Cardiac septum (tissue), 1 donor: ENCODE measurements at places on chromosomes 1 and 21. TPM values are rescaled to one million over a fixed set of nuclear protein-coding genes. Genes with fewer than 3 reads are reported as not detected.

DNA sequence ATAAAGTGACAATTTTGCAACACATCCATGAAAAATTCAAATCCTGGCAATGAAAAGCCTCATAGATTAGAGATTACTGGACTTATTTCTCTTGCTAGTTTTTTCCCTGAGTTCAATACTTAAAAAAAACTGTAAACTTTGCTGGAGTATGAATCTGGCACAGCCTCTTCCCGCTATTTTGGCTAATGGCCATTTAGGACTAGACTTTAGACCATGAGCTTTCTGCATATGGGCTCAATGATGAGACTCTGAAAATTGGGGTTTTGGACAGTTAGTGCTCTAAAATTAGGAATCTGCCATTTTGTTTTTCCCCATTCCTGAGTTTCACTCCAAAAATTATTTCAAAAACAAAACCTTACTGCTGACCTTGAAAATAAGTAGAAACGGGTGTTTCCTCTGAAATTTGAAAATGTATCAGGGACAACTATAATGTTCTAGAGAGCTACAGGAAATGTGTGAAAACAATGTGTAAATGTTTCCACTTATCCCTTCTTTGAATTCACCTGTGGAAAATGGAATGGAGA is 137.5 kb downstream of the HMCN1 start:
- DNase-seq, result no peak

ALDH9A1 gene
- 61.3 TPM for total RNA-seq

- DNase-seq, result no peak
These were observed 1.9 kb upstream of the MYBPH start for GRCh38 chr1:203177470-203178039.

GRCh38 chr1:222750651-222751050 is 13.6 kb downstream of the FAM177B start:
- no peak for DNase-seq

ETV3L gene
- not detected for total RNA-seq

BCAR3 gene
- total RNA-seq, result 6.9 TPM

FABP3 gene
- total RNA-seq, result 3,048 TPM

DNA sequence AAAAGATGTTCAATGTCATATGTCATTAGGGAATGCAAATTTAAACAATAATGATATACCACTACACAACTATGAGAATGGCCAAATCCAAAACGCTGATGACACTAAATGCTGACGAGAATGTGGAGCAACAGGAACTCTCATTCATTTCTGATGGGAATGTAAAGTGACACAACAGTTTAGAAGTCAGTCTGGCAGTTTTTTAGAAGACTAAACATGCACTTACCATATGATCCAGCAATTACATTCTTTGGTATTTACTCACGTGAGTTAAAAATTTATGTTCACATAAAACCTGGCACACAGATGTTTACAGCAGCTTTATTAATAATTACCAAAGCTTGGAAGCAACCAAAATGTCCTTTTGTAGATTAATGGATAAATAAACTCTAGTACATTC is 110.4 kb upstream of the C1orf21 start:
- no peak for DNase-seq

ADAMTS5 gene
- 4.0 TPM for total RNA-seq

EPS8L3 gene
- not detected for total RNA-seq

GRCh38 chr1:219398815-219399396 is 214.0 kb downstream of the ZC3H11B start:
- no peak for DNase-seq

DNA sequence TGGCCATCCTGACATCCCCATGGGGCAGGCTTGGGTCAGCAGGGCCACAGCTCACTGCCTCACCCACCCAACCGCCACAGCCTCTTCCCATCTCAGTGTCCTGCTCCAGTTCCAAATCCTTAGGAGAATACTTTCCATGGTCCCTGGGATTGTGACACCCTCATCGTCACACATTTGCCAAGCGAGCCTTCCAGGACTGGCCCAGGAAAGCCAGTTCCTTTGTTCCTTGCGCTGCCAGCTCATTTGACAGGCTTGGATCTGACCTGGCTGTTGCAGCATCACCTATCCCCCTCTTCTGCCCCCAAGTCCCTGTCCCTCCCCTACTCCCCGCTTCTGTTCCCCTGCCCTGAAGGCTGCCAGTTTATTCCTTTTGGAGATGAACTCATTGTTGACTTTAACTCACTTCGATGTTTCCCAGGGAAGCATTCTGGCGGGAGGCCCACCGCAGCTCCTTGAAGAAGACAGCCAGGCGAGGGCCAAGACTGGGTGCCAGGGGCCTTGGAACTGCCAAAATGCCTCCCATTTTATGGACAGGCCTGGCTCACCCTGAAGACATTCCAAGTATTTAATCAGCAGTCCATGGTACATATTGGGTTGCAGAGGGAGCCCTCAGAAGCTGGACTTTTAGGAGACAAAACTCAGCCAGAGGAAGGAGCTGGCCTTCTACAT is 10.2 kb upstream of the GNL2 start:
- no peak for DNase-seq

DNA sequence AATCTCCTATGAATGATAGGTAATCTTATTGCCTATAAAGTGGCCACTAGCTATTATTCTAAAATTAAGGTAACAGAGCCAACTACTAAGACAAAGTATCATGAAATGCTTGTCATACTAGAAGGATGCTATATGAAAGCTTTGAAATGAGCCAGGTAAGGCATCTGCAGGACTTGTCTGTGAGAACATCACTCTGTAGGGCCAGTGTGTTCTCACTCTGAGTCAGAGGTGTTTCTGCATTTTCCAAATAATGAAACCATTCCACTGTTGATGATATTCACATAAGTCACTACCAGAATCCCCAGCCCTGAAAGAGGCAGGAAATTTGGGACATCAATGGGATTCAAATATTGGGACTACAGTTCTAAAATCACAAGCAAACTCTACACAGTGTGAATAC is 25.8 kb upstream of the GBP5 start:
- no peak for DNase-seq

GRCh38 chr1:29962336-29962735 is 726.0 kb downstream of the PTPRU start:
- no peak for DNase-seq

- DNase-seq, result no peak
These were observed 38.6 kb upstream of the WLS start for GRCh38 chr1:68270951-68271350.

TTLL7 gene
- 24.8 TPM for total RNA-seq

DNA sequence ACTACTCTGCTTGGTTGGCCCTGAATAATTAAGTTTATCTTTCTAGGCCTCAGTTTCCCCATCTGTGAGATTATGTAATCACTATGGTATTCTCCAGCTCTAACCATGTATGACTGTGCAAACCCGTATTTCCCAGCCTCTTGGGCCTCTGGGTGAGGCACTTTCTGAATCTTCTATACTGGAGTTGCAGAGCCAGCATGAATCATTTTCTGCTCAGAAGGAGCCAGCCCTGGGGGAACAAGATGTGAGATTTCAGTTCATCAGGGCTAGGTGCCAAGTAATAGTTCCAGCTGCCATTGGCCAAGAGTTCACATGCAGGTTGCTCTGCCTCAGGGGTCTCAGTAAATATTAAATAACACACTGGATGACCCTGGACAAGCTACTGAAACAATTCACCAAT is 47.7 kb upstream of the USP24 start:
- DNase-seq, result no peak

ETNK2 gene
- 1.9 TPM for total RNA-seq

GRCh38 chr1:45205910-45206721 is at the start of gene ZSWIM5:
ZSWIM5 (minus strand) TSS chr1:45206605; CDS start chr1:45206350, 255 bp downstream.
- DNase-seq, result peak; percentile 81

- DNase-seq, result no peak
These were observed 209.4 kb downstream of the HIVEP3 start for GRCh38 chr1:41709331-41709730.

GRCh38 chr21:36079010-36079649 is 9.3 kb downstream of the CBR1 start:
- DNase-seq, result peak; percentile 76

DNA sequence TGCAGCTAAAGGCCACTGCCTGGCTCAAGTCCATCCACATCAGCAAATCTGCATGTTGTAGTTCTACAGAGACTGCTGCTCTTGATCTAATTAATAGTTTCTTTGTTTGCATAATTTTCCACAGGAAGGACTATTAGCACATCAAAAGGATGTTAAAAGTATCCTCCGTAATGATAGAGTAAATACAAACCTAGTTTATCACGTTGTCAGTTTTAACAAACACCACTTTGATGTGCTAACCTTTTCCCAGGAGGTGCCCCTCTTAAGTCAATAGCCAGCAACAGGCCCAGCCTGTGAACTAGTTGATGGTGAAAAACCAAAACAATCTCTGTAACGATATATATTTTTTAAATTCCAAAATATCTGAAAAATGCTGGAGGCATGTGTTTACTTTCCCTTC is 64.2 kb upstream of the SLC22A15 start:
- DNase-seq, result no peak

- no peak for DNase-seq
These were observed 103.2 kb upstream of the CHRM3 start for GRCh38 chr1:239283216-239283615.

- no peak for DNase-seq
These were observed 659 bp downstream of the AGO1 start for GRCh38 chr1:35883635-35884101.

- DNase-seq, result no peak
These were observed 82.9 kb downstream of the TMEM53 start for GRCh38 chr1:44591381-44591780.

GRCh38 chr1:208511242-208511860 is 267.2 kb upstream of the PLXNA2 start:
- no peak for DNase-seq

GRCh38 chr1:71521655-71522264 is 440.9 kb upstream of the ZRANB2 start:
- DNase-seq, result no peak

DNA sequence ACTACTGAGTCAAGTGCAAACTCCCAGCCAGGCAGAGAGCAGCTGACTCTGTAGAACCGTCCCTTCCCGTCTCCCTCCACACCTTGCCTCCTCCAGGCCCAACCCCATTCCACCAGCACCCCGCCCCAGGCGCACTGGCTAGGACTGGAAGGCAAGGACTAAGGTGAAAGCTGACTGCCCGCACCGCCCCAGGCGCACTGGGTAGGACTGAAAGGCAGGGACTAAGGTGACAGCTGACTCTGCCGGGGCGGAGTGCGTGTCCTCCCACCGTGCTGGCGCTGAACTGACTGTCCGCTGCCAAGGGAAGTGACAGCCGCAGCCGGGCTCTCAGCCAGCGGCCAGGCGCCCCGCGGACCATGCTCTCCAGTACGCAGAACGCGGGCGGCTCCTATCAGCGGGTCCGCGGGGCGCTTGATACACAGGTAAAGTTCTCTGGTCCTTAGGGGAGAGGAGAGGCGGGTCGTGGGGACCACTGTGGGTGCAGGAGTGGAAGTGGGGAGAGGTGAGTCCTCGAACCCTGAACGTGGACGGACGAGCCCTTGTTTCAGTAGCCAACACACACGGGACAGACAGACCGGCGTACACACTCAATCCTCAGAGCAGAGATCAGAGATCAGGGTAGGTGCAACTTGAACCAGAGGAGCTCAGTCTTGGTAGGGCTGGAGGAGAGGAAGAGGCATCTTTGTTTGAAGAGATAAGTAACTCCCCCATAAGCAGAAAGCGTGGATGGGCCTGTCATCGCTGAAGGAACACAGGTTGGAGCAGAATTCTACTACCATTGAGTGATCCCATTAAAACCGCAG is 58.0 kb downstream of the RBM11 start:
- DNase-seq, result peak; percentile 83

- DNase-seq, result no peak
These were observed 2.2 kb downstream of the ANGPTL1 start for GRCh38 chr1:178868706-178869105.

DNA sequence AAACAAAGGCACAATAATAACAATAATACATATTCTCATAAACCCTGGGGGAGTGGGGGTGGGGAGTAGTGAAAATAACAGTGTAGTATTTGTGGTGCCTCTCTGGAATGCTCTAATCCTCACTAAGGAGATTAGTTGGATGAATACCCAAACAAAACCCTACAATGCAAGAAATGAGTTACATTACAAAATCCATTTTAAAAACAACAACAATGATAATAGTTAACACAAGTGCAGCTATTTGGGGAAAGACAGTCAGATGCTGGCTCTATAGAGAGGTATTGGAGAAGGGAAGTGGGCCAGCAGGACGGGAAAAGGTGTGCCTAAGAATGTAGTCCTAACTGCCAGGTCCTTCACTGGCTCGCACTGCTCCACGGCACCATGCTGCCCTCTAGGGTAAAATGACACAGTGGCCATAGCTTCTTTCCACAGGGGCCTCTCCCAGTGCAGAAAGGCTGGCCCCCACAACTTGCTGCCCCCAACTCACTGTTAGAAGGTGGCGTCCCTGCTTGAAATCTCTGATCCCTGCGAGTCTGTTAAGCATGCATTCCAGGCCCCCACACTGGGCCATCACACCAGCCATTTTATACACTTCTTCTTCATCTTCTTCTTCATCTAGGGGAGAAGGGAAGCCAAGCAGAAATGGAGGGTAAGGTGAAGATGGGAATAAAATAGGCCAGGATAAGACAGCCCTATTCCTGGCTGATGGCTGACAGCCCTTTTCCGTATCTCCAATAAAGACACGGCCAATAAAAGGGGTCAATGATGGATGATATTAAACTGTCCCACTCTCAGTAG is 113.8 kb downstream of the UBR4 start:
- DNase-seq, result no peak

- no peak for DNase-seq
These were observed 40.7 kb upstream of the TENT5C start for GRCh38 chr1:117565076-117565556.

DNA sequence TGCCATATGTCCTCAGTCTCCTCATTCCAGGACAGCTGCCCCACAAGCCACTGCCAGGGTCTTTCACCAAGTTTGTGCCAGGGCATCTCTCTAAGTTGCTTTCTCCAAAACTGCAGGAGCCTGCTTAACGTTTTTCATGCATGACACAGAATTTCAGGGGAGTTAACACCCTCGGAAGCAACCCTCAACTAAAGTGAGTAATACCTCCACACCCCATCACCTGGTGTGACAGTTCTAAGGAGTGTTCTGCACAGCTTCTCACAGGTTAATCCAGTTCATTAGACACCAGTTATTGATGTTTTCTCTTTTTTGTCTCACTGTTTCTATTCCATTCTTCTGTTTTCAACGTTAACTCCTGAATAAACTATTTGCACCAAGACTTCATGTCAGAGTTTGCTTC is 115.0 kb downstream of the BACH1 start:
- DNase-seq, result no peak

GRCh38 chr1:36759355-36759754 is 275.0 kb downstream of the GRIK3 start:
- peak; percentile 14 for DNase-seq

DNA sequence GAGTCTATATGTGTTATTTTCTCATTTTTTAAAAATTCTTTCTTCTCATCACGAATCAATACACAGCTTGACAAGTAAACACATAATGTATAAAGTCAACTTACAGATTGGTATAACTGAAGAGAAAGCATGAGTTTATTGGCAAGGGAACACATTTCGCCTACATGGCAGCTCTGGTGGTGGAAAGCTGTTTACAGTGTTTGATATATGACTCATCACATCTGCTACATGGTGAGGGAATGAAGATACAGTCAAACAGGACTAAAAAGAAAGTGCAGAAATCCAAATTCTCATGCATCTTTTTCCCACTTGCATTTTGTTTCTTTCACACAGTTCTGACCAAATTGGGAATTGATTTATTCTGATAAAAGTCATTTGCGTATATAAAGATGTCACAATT is 122.2 kb upstream of the ADGRL4 start:
- DNase-seq, result no peak
